Fibroblast of gingiva (primary cell): ENCODE measurements at places on chromosomes 3 and 15.

DNA sequence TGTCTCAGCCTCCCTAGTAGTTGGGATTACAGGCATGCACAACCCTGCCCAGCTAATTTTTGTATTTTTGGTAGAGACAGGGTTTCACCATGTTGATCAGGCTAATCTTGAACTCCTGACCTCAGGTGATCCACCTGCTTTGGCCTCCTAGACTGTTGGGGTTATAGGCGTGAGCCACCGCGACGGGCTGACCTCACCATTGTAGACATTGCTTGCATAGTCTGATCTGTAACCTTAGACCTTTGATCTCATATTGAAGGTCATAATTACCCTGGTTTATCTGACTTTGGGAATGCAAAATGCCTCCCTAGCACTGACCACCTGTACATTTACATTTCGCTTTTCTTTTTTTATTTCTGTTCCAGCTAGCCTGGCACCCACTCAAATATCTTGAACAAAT is 31.2 kb downstream of the ADGRG7 start:
- DNase-seq: no peak

DNA sequence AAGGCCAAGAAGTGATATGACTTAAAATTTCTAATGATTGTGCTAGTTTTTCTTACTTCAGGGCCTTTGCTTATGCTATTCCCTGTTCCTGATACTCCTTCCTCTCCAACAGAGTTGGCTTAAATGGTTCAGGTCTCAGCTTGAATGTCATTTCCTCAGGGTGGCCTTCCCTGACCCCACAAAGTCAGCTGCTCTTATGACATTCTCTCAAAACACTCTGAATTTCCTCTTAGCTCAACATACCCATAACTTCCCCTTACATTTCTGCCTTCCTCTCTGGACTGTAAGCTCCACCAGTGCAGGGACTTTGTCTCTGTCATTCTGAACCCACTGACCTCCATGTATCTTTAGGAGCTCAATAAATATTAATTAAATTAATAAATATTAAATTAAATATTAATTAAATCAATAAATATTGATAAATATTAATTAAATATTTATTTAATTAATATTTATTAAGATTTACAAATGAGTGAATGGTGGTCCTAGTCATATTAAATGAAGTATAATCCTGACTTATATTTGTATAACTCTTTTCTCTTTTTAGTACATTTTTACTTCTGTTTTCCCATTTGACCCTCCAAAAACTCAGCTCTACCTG is 17.9 kb upstream of the TMCC1 start:
- DNase-seq: no peak

GRCh38 chr3:189838291-189838690 is 207.1 kb downstream of the TP63 start:
- no peak for DNase-seq

DNA sequence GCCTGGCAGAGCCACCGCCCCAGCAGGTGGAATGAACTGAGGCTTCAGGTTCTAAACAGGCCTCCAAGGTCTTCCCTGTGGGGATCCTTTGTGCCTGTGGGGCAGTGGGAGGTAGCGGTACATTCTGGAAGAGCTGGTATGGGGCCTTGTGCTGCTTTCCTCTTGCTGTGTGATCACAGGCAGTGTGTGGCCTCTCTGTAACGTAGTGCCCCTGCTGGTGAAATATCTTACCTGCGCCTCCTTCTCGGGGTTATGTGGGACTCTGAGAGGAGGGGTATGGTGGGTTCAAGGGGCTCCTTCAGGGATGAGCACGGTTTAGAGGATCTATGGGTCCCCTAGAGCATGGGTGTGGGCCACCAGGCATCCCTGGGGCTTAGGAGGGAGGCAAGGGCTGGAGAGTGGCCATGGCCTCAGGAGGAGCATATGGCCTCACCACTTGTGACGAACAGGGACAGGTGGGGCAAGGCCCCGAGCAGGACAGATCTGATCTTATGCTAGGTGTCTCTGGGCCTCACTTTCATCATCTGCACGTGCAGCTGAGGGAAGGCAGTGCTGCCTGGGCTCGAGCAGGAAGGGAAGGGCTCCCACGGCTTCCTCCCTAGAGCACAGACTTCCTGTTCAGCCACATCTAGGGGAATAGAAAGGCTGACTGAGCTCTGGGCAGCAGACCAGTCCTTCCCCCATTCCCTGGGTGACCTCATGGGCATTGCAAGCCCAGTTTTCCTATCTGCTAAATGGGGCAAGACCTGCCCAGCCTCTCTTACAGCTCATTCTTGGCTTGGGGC is 1.9 kb upstream of the ALS2CL start:
- no peak for DNase-seq

GRCh38 chr3:88369767-88370166 is 220.0 kb downstream of the C3orf38 start:
- no peak for DNase-seq

DNA sequence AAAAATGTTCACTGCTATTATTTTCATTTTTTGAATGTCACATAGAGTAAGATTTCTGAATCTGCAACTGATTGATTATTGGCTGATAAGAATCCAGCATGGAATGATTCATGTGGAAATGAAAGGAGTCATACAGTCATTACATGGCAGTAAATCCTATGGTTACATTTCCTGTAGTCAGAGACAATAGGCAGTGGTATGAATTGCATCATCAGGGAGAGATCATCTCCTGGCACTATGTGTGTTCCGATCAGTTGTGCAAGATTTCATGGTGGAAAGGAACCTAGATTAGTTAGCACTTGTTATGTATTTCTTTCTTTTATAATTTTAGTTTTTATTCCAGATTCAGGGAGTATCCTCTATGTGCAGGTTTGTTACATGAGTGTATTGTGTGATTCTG is 38.8 kb downstream of the SLC12A1 start:
- peak; percentile 15 for DNase-seq

- DNase-seq: no peak
Observed at GRCh38 chr3:49013113-49013737, 5.2 kb downstream of the DALRD3 start.

DNA sequence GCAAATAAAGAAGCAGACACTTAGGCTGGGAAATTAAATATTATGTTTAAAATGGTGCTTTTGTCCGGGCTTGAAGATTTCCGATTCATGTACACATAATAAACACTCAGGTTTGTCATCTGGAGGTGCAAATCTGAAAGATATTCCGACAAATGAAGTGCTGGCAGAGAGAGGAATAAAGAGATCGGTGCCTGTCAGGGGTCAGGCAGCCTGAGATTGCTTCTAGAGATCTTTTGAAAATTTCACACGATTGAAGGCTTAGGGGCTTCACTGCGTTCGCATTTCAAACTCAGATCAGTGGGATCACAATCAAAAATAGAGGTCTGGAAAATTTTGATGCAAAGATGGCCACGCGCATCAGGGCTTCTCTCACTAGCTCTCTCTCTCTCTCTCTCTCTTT is 33.2 kb downstream of the NR2F2 start:
- no peak for DNase-seq

DNA sequence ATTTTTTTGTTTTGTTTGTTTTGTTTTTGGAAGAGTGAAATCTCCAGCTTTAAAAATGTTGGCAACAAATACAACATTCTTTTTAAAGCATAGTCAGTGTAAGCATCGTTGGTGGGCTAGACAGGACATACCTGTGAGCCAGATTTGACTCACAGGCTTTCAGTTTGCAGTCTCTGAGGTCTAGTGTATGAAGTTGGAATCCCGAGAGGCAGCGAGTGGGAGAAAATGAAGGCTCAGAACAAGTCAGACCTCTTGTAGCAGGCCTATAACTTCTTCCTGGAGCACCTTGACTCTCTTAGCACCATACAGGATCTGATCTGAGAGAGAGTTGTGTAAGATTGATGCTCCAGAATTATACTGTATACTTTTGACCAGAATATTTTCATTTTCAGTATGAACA is 60.2 kb downstream of the CNTN4 start:
- no peak for DNase-seq
